ENCODE measurements at places on chromosomes 3 and 15. TPM values are rescaled to one million over a fixed set of nuclear protein-coding genes. Genes with fewer than 3 reads are reported as not detected.

DNA sequence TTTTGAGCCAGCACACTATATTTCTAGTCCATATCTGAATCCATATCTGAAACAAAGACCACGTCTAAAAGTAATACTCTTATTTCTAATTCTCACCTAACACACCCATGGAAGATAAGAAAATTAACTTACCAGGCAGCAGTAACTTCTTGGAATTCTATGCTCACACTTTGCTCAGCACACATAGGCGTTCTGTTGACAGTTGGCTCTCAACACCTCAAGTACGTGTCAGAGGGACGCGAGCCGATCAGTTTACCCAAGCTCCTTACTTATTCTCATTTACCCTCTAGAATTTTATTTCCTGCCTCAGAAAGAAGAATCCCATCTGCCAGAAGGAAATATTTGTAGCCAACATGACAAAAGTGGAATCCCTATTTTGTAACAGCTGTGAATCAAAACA is 911.9 kb downstream of the FHIT start:
- DNase-seq: no peak

DNA sequence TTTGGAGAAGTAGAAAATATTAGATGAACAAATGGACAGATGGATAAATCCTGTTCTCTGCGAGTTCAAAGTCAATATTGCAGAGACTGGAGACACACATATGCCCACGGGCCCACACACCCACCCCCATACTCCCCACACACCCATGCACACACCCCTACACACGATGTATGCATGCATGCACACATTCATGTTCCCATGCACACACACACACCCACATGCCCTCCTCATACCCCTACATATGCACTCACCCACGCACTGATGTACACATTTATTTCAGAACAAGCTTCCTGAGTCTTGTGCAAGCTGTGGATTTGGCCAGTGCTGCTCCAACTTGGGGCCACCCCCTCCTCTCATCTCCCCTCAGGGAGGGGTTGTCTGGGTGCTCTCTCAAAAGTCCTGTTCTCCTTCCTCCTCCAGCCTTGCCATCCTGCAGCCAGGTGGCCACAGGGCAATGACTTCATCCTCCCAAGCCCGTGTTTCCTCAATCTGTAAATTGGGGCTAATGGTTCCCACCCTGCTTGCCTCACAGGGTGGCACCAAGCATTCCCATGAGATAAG is 16.4 kb downstream of the MAPKAPK3 start:
- no peak for DNase-seq

DNA sequence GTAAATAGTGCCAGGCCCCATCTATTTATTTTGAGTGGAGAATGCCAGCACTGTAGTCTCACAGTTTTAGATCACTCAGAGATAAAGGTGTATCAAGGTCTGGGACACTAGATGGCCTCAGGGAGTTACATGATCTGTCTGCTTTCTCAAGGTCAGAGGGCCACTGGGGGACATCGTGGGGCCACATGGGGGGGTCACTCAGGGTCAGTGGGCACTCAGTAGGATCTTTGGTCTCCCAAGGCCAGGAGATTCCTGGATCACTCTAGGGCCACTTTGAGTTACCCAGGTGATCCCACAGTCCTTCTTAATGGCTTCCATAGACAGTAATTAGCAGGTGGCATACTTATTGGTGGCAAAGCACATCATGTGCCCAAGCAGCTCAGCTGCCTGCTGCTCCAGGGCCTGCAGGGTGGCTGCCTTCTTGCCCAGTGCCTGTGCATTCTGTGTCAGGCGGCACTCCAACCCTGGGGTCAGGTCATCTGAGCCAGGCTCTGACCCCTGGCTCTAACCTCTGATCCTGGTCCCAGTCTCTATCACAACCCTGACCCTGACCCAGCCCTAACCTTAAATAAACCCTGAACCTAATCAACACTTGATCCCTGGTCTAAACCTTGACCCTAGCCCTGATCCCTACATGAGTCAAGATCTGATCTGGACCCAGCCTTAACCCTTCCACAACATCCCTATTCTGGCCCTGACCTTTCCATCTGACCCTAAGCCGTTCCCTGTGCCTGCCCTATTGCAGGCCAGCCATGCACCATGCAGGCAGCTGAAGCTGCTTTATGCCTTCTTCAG is 1.8 kb upstream of the LAMB2 start:
- no peak for DNase-seq

The RPP25 gene
- under 0.01 TPM for total RNA-seq

DNA sequence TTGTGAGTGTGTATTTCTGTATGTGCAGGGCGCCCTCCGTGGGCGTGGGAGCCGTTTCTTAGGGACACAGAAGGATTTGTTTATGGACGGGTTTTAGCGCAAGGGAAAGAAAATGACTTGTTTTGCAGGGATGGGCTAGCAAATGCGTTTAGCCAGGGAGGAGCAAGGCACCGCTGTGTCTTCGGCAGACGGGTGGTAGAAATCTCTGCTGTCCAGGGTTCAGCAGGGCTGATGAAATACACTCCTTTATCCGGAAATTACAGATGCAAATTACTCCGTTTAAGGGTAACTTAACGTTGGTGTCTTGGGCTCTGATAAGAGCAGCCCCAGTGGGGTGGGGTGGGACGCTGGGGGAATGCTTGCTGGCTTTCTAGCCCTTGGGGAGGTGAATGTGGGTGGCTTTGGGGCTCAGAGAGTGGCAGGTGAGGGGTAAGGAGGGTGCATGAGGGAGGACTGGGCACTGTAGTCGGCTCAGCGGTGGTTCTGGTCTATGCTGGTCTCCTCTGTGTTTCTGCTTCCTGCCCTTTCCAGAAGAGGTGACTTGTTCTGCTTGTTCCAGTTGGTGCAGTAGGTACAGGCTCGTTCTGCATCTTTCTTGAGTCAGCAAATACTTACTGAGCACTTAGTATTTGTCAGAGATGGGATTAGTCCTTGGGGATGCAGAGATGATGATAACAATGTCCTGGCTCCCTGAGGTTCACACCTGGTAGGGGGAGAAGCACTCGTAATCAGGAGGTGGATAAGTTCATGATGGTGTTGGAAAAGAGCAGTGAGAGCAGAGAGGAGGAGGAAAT is 954 bp downstream of the SV2B start:
- DNase-seq: peak; percentile 2

The GOLGA6L1 gene
- not detected for total RNA-seq

DNA sequence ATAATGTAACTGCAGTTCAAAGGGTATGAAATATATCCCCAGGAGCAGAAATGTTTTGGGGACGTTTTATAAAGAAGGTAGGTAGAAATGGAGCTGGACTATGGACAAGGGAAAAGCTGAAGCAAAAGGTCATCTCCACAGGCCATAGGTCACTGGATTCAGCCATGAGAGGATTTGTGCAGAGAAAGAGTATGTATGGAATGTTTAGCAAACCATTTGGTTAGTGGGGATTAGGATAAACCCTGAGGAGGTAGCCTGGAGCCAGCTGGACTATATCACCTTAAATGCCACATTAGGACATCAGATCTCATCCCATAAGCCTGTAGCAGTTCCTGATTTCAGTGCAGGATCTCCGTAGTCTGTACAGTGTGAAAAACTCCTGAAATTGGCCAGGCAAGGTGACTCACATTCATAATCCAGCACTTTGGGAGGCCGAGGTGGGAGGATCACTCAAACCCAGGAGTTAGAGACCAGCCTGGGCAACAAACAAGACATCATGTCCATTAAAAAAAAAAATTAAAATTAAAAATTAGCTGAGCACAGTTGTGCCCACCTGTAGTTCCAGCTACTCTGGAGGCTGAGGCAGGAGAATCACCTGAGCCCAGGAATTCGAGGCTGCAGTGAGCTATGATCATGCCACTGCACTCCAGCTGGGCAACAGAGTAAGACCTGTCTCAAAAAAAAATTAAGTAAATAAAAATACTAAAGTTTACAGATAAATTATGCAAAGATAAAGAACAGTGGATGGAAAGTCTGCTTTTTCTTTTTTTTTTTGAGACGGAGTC is 4.7 kb downstream of the IP6K1 start:
- DNase-seq: no peak

DNA sequence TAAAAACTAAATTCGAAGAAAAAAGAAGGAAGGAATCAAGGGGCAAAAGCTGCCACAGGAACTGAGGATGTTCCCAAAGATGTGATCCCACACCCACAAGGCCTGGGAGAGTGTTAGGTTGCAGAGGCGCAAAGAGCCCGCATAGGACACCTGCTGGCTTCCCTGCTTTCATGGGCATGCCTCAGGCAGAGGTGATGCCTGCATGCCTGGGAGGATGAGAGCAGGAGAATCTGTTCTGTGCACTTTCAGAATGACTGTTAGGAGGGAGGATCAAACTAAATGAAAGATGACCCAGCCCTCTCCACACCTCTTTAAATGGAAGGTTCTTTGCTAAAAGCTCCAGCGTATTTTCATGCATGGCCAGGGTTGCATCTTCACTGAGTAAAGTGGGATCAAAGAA is 162.4 kb downstream of the PLCL2 start:
- DNase-seq: no peak

The IL17RD gene
- 0.72 TPM for total RNA-seq

- no peak for DNase-seq
Observed at GRCh38 chr3:30305021-30305420, 301.4 kb upstream of the TGFBR2 start.

The RLBP1 gene
- total RNA-seq: not detected

GRCh38 chr3:78919021-78919755 is 848.6 kb downstream of the ROBO1 start:
- peak; percentile 98 for DNase-seq

GRCh38 chr3:152260026-152260425 is 8.7 kb upstream of the MBNL1 start:
- peak; percentile 32 for DNase-seq

GRCh38 chr15:77748078-77749064 is 115.7 kb upstream of the LINGO1 start:
- DNase-seq: no peak

- no peak for DNase-seq
Observed at GRCh38 chr15:27787931-27788330, 311.2 kb downstream of the OCA2 start.

DNA sequence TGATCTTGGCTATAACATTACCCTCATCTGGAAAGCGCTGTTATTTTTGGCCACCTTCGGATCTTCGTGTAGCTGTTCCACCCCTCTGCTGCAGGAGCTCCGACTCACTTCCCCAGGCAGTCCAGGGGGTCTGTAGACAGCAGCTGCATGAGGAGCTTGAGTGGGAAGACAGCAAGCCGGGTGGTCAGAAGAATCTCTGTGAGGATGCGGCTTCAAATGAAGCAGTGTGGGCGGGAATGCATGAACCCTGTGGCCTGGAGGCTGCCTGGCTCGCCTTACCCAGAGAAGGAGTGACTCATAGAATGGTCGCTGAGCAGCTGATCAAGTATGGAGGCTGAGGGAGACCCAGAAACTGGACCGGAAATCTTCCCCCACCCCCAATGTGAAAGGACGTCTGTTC is 45.2 kb upstream of the NR2F2 start:
- DNase-seq: peak; percentile 99

DNA sequence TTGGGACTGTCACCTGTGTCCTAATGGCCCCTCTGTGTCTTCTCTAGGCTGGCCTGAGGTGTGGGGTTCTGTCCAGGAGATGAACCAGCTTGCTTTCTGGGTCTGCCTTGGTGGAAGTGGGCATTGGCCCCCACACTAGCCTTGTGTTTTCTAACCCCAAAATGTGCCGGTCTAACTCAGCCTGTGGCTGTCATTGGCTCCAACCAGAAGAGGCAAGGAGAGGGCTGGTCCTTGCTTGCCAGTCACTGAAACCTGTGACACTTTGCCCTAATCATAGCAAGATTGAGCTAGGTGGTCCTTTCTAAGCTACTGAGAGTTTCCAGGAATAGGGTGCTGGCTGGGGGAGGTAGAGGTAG is 2.2 kb downstream of the C15orf39 start:
- no peak for DNase-seq
